Stimulated activated CD4-positive, alpha-beta T cell treated with anti-CD3 and anti-CD28 coated beads, Interleukin-15, amount 100 ng/mL, for 1 hour (primary cell): ENCODE measurements at places on chromosomes 3 and 15.

- no peak for DNase-seq
Measured at GRCh38 chr3:72485641-72486040, 362.6 kb downstream of the SHQ1 start.

GRCh38 chr15:58469432-58470353 is 37.9 kb downstream of the LIPC start:
- DNase-seq, result no peak

GRCh38 chr3:4533489-4534443 is 40.6 kb downstream of the ITPR1 start:
- DNase-seq, result no peak

DNA sequence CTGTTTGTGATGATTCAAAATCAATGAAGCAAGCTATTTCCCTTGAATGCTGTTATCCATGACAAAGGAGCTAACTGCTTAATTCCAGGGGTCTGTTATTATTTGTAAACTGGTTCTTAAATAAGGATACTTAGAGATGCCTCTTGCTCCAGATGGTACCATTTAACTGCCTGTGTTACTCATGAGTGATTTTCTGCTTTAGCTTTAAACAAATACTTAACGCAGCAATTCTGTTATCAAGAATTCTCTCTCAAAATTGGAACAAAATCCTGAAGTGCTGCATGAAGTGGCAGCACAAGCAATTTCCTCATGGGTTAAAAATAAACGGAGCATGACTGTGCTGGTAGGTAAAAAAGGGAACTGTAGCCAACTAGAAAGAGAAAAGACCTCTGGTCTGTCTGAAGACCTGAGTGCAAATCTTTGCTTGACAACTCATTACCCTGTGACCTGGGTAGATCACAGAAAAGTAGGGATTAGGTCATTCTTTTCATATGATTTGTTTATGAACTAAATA is 62.5 kb upstream of the GBE1 start:
- no peak for DNase-seq

- no peak for DNase-seq
Measured at GRCh38 chr15:51299187-51300015, 39.0 kb downstream of the CYP19A1 start.

DNA sequence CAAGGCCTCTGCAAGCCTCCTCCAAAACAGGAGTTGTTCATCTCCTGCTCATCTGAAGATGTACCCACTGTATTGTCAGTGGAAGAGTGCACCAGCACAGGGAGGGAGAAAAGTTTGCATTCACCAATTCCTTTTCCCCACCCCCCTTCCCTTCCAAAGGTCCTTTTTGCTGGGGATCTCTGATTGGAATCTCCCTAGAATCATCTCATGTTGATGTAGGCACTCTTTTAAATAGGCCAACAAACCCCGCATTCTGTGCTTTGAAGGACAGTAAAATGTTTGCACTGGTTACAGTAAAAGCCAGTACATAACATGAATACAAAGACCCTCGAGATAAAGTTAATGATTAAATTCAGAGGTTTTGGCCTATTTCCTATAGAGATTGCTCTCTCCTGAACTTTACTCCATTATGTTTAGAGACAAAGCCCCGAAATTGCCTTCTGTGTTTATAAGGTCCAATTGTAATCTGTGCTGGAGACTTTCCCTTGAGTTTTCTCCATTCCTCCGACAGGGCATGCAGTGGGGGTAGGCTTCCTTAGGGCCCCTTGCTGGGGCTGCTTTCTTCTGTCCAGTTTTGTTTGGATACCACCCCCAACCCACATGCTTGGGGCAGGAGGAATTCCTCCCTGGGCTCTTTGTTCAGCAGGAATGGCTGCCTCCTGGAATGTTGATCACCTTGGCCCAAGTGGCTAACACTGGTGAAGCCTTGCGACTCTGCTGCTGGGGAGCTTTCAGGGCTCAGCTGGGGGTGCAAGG is 22.5 kb downstream of the TRIM71 start:
- no peak for DNase-seq

GRCh38 chr3:82342521-82342920 is 581.1 kb upstream of the GBE1 start:
- DNase-seq, result no peak

DNA sequence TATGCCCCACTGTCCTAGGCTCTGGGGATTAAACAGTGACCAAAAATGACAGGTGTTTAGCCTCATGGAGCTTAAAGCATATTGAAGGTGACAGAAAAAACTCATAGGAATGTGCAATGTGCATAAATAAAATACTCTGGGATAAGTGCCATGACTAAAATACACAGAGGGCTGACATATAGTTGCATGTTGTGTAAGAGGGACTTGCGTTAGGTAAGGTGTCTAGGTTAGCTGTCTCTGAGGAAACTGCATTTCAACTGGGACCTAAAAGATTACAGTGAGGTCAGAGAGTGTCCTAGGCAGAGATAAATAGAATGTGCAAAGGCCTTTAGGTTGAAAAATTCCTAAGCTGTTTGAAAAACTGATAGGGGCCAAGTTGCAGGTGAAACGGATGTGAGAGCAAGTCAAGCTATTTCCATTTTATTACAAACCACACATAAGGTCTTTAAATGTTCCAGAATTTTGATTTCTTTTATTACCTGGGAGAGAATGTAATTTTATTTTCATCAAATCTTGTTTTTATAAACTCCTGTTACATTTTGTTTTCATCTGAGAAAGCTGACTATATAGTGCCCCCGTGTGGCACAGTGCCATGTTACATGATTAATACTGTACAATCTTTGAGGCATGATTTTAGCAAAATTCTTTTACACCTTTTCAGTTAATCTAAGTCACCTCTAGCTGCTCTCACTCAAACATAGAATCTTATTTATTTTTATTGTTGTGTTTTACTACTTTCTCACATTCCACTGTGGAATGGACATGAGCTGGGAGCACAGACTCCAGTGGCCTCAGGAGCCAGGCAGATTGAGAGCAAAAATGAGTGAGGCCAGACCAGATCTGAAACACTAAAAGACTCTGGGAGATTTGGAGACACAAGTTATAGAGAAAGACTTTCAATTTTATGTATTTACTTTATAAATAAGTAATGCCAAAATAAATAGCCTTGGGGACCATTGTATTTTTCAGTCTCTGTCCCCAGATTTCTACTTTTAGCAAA is 259.6 kb upstream of the ZNF717 start:
- no peak for DNase-seq

DNA sequence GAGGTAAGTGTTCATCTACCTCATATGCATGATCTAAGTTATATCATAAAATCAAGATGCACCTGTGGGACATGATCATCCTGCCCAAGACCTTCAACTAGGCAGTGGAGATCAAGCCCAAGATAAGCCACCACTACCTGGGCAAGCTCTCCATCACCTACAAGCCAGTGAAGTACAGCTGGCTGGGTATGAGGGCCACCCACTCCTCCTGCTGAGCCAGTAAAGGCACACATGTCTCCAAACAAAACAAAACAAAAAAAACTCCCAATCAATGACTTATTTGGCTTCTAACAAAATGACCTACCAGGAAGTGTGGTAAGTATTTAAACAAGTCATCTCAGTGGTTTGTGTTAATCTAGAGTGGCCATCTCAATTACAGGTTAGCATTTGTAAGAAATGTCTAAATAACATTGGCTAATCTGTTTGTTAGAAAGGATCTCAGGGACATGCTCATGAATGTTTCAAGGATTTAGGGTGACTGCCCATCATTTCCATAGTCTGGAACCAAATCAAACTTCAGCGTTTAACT is 3.1 kb downstream of the PAQR9 start:
- DNase-seq, result no peak

- DNase-seq, result no peak
Measured at GRCh38 chr3:40042752-40043443, 233.5 kb downstream of the MYRIP start.

DNA sequence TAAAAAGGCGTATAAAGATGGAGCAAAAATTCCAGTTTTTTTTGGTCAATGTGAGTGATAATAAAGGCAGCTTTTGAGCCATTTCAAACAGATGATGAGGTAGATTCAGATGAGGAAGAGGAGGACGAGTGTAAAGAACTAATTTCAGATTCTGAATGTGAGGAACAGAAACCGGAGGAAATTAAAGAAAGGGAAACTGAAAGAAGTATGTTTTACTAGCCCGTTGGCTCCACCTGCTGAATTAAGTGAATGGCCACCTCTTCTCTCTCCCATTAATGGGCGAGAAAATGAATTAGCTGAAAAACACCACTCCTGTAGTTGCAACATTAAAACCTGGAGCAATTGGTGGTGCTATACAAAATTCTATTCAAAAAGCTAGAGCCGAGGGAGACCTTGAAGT is 55.4 kb downstream of the CYP19A1 start:
- DNase-seq, result no peak

- no peak for DNase-seq
Measured at GRCh38 chr15:81098861-81099651, 35.0 kb upstream of the CFAP161 start.

DNA sequence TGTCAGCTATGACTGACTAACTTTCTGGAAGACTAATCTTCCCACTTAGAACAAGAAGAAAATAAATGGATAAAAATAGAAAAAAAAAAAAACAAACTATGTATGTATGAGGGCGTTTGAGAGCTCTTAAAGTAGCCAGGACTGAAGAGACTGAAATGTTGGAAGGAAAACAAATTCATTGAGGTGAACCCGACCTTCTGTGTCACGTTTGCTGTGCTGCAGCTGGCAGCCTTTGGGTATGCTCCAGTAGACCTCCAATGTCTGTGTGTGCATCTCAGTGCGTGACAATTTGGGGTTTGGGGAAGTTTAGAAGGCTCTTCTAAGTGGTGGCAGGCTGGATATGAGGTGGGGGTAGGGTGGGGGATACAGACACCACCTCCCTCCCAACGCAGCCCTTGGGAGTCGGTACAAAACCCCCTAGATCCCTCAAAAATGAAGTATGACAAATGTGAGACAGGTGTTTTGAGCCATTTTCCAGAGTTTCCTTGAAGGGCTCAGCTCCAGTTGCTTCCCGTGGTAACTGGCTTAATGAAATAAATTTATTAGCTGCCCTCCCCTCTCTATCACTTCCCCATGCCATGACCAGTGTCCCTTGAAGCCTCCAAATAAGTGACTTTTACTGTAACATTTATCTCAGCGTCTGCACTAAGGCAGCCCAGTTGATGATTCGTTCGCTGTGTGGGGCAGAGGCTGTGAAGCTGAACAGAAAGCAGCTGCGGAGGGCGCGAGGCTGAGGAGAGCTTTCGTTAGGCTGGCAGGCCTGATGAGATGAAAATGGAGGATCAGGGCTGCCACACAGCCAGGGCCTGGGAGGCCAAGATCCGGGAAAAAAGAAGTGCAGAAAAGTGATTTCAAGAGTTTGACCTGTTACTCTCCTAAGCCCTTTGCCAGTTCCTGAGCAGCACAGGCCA is 34.9 kb upstream of the GABRB3 start:
- no peak for DNase-seq

GRCh38 chr3:4866866-4867265 is 112.4 kb upstream of the BHLHE40 start:
- no peak for DNase-seq

- no peak for DNase-seq
Measured at GRCh38 chr15:72229076-72229946, 1.7 kb downstream of the PKM start.

- DNase-seq, result no peak
Measured at GRCh38 chr3:195365371-195365770, 77.4 kb downstream of the ACAP2 start.

DNA sequence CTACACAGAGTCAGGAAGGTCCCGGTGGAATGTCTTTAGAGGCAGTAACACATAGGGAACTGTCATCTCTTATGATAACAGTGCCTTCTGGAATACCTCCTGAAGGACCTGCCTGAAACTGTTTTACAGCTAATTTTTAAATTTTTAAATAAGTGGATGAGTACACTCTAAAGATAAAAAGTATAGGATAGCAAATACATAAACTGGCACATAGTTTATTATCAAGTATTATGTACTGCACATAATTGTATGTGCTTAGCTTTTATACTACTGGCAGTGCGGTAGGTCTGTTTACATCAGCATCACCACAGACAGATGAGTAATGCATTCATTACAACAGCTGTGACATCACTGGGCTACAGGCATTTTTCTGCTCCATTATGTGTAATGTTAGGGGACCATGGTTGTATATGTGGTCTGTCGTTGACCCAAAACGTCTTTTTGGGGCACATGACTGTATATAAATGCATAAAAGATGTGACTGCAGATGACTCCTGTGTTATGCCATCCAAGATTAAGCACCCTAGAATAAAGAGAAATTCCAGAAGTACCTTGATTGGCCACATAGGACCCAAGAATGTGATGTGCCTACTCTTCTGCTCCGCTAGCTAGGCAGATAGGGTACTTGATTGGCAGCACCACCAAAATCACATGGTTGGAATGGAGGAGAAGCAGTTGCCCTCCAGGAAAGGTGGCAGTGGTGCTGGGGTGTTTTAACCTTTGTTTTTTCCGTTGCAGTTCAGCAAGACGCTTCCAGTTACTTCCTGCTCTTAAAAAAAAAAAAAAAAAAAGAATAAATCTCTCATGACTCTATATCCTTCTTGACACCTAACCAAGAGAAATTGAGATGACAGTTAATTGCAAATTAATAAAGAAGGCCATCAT is 3.3 kb downstream of the VPS8 start:
- DNase-seq, result no peak

DNA sequence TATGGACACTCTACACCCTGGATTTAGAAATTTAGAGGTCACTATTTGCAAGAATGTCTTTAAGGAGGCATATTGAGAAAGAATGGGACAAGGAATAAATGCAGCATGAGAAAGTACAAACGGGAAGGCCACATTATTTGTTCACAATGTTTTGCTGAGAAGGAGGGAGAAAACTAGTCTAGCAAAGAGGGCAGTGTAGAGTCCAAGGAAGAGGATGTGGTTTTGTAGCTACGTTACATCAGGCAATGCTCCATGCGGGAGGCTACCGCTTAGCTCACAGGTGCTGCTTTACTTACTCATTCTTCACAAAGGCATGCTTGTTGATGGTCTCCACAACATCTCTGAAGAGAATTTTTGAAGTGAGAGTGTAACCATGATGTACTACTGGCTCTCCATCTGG is 191.1 kb downstream of the PLCH1 start:
- no peak for DNase-seq

DNA sequence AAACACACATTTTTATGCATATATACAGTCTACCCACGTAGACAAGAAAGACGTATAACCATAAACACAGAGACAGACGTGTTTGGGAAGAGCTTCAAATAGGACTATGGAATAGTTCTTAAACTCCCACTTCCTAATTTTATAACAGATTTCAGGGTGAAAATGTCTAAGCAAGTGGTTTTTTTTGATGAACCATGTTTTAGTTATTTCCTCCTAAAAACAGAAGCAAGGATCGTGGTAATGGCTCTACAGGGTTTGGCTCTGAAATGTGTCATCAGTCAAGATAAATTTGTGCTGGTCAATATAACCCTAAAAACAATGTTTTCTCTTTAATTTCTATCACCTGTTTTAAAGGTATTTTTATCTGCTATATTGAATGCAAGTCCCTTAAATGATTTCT is 58.2 kb downstream of the FMN1 start:
- DNase-seq, result no peak

- DNase-seq, result no peak
Measured at GRCh38 chr15:66705277-66706146, 3.5 kb downstream of the SMAD6 start.

DNA sequence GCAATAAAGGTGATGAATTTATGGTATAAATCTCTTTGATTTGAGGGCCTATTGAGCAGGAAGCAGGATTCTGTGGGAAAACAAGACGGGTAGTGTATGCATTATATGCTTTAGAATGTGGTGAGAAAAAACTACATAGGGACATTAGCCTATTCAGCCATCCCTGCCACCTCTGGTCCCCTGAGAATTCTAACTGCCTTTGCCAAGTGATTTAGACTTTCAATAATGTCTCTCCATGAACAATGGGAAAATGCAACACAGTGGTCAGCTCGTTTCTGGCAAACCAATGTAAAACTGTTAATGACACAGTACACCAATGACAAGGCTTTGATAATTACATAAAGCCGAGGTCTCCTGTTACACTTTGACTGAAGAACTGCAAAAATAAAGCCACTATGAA is 314.7 kb upstream of the CNTN4 start:
- DNase-seq, result no peak
